Right hindlimb (tissue), 1 donor: ENCODE measurements at places on chromosomes 7 and 10.
A peak's percentile ranks its signal among the peaks of the same experiment; 100 is the strongest.

GRCh38 chr7:33729726-33730125, 175.6 kb upstream of the BMPER start:
- no peak for DNase-seq

DNA sequence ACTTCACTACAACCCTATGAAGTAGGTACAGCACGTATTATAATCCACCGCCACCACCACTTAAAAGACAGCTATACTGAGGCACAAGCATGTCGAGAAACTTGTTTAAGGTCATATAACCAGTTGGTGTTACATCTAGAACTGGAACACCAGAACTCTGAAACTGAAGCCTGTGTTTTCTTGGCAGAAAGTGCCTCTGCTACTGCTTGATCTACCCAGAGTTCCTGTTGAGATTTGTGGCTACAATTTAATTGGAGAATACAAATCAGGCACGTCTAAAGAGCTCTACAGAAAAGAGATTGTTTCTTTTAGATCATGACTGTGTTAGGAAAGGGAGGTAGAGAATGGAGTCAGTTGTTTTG, 4.3 kb upstream of the ADD3 start:
- no peak for DNase-seq

- no peak for DNase-seq
These were observed 7.7 kb upstream of the TRA2A start for GRCh38 chr7:23539494-23539907.

DNA sequence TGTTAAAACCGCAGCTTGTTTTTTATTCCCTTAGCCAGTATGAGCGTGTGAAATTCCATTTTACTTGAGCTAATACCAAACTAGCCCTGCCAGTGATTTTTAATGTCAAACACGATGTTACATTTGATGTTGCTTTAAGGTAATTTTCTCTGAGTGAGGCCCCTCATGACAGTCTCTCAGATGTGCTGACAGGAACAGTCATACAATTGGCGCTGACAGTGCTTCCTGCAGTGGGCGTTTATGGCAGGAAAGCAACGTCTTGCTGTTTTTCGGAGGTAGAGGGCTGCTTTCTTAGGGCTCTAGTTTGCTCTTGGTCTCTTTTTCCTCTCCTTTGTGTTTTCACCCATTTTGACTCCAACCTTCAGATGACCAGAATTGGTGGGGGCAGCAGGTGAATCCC, 19.3 kb downstream of the PON1 start:
- DNase-seq, result no peak

DNA sequence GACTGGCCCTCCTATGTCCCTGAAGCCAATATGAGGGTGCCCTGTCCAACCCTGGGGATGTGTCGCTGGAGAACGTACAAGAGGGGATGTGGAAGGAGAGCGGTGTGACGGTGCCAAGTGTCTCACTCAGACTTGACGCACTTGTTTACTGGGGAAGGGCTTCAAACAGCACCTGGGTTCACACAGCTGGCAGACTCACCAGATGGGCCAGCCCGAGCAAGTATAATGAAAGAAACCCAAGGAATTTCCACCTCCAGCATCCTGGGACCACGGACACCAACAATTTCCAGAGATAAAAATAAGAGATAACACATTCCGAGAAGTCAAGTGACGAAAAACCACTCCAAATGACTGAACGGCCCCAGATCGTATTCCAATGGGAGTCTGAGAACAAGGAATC, 5.3 kb downstream of the ATP5MF start:
- DNase-seq, result no peak

GRCh38 chr10:74460812-74461211, 309.8 kb downstream of the ADK start:
- no peak for DNase-seq

DNA sequence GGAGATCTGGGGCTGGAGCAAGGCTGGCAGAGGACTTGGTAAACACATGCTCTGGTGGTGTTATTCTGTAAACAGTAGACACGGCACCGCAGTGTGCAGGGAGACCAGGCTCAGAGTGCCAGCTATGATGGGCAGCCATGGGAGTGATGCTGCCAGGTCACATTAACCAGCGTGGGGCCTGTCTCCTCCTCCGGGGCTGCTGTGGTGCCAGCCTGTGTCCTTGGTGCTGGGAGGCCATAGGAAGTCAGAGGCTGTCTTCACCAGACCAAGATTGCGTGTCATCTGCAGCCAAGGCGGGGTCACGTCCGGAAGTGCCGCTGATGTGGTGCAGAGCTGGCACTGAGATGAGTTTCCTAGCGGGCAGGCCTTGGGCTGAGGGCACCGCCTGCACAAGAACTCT, 236.0 kb downstream of the GLRX3 start:
- DNase-seq, result no peak

DNA sequence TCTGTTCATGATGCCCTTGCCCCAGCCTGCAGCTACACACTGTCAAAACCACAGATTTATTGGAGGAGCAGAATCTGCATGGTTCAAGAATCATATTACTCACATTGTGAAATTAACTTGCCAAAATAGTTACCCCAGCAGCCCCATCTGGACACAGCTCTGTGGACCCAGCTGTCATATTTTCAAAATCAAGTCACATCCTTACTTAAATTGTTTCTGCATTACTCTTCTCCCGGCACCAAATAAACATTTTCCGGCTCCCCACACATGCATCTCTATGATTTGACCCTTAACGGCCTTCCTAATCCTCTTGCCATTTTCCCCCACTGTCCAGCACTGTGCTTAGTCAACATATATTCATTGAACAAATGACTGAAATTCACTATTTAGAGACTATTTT, 43.8 kb upstream of the GPR26 start:
- DNase-seq, result no peak

DNA sequence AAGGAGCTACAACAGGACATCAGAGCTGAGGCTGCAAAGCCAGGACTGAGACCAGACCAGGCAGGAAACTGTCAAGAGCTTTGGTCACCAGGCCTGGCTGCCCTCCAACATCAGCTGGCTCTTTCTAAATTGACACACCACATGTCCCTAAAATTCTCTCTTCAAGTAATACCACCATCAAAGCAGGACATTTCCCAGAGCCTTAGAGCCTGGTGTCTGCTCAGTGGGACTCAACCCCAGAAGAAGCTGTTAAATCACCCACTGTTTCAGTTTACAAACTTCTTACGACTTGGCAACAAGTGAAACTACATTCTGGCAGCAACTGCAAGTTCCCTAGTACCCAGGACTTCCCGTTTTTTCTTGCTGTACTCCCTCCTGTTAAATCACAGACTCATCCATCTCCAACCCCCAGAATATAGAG, 3.8 kb upstream of the IL6 start:
- peak; percentile 59 for DNase-seq

- no peak for DNase-seq
These were observed 66.7 kb upstream of the NEUROD6 start for GRCh38 chr7:31407178-31407676.
